Activated gamma-delta T cell (primary cell): ENCODE measurements at places on chromosomes 1 and 21.

GRCh38 chr1:11720525-11720924, 15.4 kb upstream of the AGTRAP start:
- no peak for DNase-seq

- DNase-seq: no peak
Observed at GRCh38 chr1:99531578-99532275, 114.2 kb upstream of the PALMD start.

DNA sequence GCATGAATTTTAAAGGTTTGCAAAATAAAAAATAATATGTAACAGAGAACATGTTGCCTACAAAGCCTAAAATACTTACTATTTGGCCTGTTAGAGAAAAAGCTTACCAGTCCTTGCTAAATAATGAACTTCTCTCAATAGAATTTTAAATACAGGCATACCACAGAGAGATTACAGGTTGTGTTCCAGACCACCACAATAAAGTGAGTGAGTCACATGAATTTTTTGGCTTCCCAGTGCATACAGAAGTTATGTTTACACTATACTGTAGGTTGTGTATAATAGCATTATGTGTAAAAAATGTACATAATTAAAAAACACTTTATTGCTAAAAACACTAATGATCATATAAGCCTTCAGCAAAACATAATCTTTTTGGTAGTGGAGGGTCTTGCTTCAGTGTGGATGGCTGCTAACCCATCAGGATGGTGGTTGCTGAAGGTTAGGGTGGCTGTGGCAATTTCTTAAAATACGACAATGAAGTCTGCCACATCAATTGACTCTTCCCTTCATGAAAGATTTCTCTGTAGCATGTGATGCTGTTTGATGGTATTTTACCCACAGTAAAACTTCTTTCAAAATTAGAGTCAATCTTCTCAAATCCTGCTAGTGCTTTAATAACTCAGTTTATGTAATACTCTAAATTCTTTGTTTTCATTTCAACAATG, 48.6 kb downstream of the SCYL3 start:
- no peak for DNase-seq

GRCh38 chr1:3222042-3222692, 153.2 kb downstream of the PRDM16 start:
- DNase-seq: no peak

- no peak for DNase-seq
Observed at GRCh38 chr21:36654324-36654723, 44.6 kb upstream of the SIM2 start.
